ENCODE measurements at places on chromosomes 4 and X.

GRCh38 chr4:148857239-148857972 lies 415.2 kb upstream of the NR3C2 start:
- DNase-seq, result peak; percentile 38

DNA sequence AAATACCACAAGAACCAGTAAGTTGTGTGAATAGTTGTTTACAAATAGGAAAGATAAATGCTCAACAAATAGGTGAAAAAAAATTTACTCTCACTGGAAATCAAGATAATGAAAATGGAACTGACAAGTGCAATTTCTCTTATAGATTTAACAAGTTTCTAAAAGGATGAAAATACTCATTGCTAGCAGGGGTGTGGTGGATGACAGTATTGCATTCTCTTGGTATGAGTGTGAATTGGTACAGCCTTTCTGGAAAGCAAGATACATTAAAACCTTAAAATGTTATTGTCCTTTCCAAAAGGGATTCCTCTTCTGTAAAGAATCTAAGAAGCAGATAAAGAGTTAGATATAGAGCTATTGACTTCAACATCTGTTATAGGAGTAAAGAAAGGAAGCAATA lies 240.0 kb upstream of the RPS6KA3 start:
- no peak for DNase-seq

DNA sequence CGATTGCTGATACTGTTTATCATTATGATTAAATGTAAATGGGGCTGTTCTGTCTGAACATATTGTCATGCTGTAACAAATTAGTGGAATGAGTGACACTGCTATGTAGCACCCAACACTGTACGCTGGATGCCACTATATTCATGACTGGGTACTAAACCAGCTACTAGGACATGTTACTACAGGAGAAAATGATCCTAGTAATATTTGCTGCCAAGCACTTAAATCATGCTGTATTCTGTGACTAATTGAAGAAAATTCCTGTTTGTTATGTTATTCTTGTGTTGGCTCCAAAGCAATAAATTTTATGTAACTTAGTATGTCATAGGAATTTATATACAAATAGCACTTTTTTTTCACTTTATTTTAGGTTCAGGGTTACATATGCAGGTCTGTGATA lies 804.2 kb downstream of the CENPC start:
- DNase-seq, result no peak

GRCh38 chrX:154140206-154140605 lies 3.8 kb upstream of the OPN1LW start:
- DNase-seq, result no peak

- DNase-seq, result no peak
Measured at GRCh38 chr4:156575430-156576073, 396.0 kb downstream of the PDGFC start.

DNA sequence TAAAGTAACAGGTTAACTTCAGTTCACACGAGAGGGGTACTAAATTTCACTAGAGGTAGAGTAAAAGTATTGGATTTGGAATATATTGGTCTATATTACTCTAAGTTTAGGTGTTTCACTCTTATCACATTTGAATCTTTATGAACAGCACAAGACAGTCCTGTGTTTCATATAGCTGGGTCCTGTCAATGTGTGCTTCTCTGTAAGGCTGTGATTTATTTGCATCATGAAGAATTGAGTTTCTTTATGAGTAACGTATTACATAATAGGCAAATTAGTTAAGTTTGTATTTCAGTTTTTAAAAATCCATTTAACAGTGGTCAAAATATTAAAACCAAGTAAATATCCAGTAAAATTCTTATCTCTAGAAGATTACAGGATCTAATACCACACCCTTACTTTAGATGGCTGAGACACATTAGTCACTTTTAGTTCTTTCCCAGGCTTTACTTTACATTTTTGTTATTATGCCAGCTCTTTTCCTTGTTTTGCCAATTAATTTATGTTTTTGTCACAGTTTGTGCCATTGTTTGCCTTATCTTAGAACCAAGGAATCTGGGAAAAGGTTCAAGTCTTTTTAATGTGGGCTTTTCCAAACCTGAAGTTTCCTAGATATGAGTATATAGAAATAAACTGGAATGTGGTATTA lies 32.1 kb downstream of the NUDT6 start:
- peak; percentile 25 for DNase-seq

- peak; percentile 73 for DNase-seq
Measured at GRCh38 chr4:38489924-38490639, 173.9 kb upstream of the KLF3 start.

- DNase-seq, result peak; percentile 12
Measured at GRCh38 chrX:111719426-111720210, 38.6 kb downstream of the ALG13 start.

- DNase-seq, result no peak
Measured at GRCh38 chr4:142777045-142777743, 68.9 kb downstream of the INPP4B start.

DNA sequence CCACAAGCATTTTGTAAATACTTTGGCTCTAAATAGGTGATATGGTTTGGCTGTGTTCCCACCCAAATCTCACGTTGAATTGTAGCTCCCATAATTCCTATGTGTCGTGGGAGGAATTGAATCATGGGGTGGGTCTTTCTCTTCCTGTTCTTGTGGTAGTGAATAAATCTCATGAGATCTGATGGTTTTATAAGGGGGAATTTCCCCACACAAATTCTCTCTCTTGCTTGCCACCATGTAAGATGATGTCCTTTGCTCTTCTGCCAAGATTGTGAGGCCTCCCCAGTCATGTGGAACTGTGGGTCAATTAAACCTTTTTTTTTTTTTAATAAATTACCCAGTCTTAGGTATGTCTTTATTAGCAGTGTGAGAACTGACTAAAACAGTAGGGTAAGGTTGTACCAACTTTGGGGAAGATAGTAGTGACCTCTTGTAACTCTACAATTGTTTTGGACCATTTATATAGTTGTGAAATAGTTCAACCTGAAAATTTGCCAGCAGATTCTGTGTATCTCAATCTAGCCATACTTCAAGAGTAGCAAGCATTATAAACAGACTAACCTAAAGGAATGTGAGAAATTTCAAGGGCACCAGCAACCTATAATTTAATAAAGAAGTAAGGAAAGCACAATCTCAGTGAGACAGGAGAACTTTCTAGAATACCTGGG lies 727.8 kb downstream of the GRID2 start:
- no peak for DNase-seq

DNA sequence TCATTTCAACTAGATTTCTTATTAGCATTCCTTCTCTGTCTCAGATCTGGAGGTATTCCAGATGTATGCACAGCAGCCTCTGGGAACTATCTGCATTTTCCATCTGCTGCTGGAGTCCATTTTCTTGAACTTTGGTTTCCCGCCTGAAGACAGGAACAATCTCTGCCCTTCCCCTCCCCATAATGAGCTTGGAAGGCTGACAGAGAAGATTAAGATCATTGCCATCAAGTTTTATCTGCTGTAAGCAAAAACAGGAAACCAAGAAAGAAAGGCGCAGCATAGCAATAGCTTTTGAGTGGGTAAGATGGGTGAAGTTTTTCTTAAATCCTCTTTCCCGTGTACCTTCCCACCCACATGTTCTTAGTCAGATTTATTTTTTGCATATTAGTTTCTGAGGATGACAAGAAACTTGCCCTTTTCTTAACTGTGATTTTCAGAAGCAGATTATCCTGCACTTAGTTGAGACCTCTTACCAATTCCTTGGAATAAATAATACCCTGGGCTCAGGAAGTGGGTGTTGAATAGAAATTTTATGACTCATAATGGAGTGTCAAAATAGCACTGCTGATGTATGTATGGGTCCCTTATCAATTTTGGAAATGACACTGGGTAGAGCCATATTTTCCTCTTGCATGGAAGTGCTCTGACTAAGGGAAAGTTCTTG lies 78.3 kb downstream of the CT47B1 start:
- no peak for DNase-seq

DNA sequence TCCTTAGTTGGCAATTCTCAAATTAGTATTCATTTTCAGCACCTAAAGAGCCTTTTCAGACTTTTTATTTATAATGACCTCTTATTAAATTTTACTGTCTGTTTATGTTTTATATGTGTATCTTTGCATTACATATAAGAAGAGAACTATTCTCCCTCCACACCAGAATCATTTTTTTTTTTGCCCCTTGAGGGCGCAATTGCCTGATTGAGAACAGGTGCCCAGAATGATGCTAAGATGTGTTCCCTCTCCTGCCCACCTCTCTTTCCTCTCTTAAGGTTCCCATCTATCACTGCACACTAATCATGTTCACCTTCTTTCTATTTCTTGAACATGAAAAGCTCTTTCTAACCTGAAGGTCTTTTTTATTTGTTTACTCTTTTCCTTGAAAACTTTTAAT lies 44.2 kb upstream of the ADAM29 start:
- DNase-seq, result peak; percentile 23

GRCh38 chrX:40130207-40130606 lies 32.4 kb upstream of the BCOR start:
- no peak for DNase-seq

GRCh38 chr4:180696460-180697092 lies 1546.6 kb upstream of the TENM3 start:
- no peak for DNase-seq

DNA sequence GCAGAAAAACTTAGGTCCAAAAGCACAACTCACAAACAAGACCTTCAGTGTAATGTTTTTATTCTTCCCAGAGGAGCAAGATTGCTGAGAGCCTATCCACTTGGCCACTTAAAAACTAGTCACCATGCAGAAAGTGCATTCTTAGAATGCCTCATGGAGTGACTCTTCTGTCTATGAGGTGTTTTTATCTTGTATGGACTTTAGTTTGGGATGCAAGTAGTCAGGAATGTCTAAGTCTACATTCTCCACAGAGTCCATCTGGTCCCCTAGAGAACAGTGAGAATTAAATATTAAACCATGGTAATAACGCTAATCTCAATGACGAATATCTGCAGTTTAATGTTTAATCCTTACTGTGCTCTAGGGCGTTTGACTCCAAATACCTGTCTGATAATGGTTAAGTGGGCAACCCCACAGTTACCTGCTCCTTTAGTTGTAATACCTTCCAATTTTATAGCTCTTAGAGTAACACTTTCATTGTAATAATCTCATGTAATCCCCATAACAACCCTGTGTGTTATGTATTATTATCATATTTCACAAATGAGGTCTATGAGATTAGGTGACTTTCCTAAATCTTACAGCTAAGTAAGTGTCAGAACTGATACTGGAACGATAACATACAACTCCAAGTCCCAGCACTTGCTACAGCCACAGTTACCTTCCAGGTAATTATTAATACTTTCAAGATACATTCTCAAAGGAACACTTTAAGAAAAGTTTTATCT lies 235.6 kb upstream of the JADE1 start:
- peak; percentile 84 for DNase-seq

DNA sequence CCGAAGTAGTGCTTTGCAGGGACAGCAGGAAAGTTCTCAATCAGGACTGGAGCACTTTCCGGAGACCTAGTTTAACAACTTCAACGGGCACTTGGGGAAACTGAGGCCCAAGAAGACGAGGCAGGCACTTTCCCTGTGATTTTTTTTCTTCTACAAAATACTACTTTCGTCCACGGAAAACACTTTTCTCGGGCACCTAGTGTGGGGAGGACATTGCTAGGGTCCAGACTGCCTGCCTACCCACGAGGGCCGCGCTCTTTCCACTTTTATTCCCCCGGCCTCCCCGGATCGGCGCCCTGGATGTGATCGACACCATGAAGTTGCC lies 125.4 kb upstream of the CXorf66 start:
- DNase-seq, result no peak

DNA sequence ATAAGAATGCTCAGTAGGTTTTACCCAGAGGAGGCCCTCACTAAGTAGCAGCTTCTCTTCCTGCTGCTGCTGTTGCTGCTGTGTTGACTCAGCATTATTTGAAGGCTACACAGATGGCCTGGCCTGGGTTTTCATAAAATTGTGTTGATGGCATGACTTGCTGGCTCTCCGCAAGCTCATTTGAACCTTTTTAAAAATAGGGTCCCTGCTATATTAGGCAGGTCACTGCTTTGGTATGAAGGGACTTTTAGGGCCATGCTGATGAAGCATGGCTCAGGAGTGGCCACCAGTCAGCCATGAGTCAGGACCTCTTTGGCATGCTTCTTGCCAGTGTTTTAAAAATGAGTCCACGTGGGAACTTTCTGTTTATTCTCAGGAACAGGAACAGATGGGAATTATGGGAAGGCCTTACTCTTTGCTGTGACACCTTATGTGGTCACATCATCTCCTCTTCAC lies 128.7 kb downstream of the MID1IP1 start:
- DNase-seq, result no peak

DNA sequence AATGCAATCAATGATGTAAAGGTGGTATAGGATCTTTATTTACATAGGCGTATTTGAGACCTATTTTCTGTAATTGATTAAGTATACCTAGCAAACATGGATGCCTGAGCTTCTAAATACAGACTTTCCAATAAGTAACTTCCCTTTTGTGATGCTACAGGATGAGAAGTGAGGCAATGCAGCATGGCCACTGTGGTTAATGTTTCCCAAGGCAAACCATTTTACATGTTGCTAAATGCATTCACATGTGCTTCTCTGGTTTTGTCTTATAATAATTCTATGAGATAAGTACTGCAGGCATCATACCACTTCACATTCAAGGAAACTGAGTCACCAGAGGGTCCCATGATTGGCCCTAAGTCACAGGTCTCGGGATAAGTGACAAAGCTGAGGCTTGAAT lies 35.7 kb upstream of the NKX3-2 start:
- DNase-seq, result no peak

- no peak for DNase-seq
Measured at GRCh38 chr4:3689006-3689405, 77.2 kb upstream of the ADRA2C start.

DNA sequence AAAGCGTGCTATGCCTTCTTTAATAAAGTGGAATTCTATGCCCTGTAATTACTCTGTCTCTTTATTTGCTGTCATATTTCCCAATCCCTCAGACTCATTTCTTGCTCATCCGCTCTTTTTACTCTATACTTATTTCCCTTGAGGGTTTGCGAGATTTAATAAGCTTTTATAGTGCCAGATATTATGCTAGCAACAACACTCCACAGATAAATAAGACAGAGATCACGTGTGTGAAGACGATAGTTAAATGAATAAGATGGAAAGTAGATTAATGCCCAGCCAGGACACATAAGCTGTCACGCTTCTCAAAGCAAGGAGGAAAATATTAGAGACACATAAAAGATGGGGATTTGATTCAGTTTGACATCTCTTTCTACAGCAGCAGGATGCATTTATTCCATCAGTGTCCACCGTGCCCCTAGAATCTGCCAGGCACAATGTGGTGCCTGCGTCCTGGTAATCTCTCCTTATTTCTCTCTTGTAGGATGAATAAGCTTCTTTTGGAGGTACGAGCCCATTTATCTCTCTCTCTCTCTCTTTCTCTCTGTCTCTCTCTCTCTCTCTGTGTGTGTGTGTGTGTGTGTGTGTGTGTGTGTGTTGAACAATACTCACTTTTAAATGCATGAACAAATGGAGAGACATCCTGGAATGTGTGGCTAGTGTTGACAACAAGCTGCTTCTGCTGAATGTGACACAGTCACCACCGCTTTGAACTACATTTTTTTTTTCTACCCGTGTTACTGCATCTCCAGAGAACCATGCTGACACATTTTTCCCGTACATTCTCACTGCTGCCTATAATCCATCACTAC lies 48.2 kb downstream of the TMEM156 start:
- DNase-seq, result no peak

DNA sequence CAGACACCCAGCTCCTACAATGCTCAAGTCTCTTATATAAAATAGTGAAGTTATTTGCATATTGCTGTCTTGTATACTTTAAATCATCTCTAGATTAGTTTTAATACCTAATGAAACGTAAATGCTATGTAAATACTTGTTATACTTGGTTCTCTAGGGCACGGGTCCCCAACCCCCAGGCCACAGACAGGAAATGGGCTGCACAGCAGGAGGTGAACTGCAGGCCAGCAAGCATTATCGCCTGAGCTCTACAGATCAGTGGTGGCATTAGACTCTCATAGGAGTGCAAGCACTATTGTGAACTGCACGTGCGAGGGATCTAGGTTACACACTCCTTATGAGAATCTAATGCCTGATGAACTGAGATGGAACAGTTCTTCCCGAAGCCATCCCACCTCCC lies 395.9 kb upstream of the EMCN start:
- no peak for DNase-seq
